ENCODE measurements at places on chromosomes 1 and 21. TPM values are rescaled to one million over a fixed set of nuclear protein-coding genes. Genes with fewer than 3 reads are reported as not detected.

The BARHL2 gene
- not detected for total RNA-seq

The HCN3 gene
- 3.5 TPM for total RNA-seq

The LRRC7 gene
- total RNA-seq, result not detected

The TRIM63 gene
- total RNA-seq, result 0.17 TPM

The RAP1GAP gene
- total RNA-seq, result 6.6 TPM

The OR2G6 gene
- total RNA-seq, result not detected

The NBPF6 gene
- total RNA-seq, result not detected

The RIMKLA gene
- total RNA-seq, result 5.5 TPM

The TIAM1 gene
- 20.0 TPM for total RNA-seq

The SPRR2G gene
- total RNA-seq, result not detected

The S100A16 gene
- 20.4 TPM for total RNA-seq

The SLC44A5 gene
- 11.7 TPM for total RNA-seq

The IBA57 gene
- total RNA-seq, result 10.3 TPM

DNA sequence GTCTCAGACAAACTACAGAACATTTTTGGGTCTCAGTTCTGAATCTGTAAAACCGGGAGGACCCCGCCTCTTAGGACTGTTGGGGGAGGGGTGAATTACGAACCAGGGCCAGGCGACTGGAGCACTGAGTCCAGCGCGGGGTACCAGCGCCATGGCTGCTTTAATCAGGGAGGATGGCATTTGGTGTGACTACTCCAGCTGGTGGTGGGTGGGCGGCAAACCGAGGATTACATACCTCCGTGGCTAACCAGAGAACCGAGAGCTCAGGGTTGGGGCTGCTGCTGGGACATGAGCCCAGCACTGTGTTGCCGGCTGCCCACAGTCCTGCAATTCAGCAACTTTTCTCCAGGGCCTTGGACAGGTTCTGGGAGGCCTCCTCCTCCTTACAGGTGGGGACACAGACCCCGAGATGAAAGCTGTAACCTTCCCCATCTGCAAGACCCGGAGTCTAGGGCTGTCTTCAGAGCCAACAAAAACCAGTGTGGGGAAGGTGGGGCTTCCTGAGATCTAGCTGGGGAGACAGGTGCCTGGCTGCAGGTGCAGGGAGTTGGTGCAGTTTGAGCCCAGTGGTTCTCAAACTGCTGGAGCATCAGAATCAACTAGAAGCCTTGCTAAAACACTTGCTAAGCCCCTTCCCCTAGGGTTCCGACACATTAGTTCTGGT lies 273.5 kb downstream of the FOXD2 start:
- H3K4me3 ChIP-seq, result peak overlapping the region; percentile 63
- peaks cover 97% of the 10 kb centered on the region for H3K27me3 ChIP-seq
- no peaks in the 10 kb centered on the region for H3K36me3 ChIP-seq
- H3K4me1 ChIP-seq, result peaks cover 18% of the 10 kb centered on the region
- DNase-seq, result no peak

- peaks cover 34% of the 10 kb centered on the region for H3K4me1 ChIP-seq
- H3K27me3 ChIP-seq, result no peaks in the 10 kb centered on the region
- H3K27ac ChIP-seq, result peak within 1 kb of the TSS; percentile 93
- peaks cover under 1% of the 10 kb centered on the region for H3K36me3 ChIP-seq
- peak; percentile 87 for DNase-seq
These were observed at the start of gene KIAA0319L for GRCh38 chr1:35557118-35557610. Gene KIAA0319L (minus strand): TSS chr1:35557403. CDS start chr1:35554491, 2,912 bp downstream.

DNA sequence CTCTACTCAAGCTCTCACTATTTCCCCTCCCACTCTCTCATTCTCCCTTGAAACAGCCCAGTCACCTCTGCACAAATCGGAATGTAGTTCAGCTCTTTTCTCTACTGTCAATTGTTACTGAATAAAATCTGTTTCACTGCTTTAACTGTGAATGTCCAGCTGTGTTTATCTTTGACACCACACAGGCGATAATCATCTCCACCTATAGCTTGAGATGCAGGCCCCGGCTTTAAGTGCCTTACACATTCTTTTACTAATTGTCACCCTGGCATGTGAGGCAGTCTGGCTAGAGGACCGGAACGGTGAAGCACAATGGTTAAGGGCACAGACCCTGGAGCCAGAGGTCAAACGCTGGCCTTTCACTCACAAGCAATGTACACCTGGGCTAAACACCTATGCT lies 122.8 kb upstream of the C8B start:
- no peaks in the 10 kb centered on the region for H3K36me3 ChIP-seq
- no peak overlapping the region for H3K27ac ChIP-seq
- no peak for DNase-seq
- H3K4me1 ChIP-seq, result no peaks in the 10 kb centered on the region
- H3K4me3 ChIP-seq, result no peak overlapping the region

- H3K4me3 ChIP-seq, result no peak overlapping the region
- no peaks in the 10 kb centered on the region for H3K27me3 ChIP-seq
- H3K36me3 ChIP-seq, result no peaks in the 10 kb centered on the region
- H3K4me1 ChIP-seq, result peaks cover 16% of the 10 kb centered on the region
- H3K27ac ChIP-seq, result peak overlapping the region; percentile 81
These were observed 29.1 kb downstream of the SKI start for GRCh38 chr1:2257245-2257627.

DNA sequence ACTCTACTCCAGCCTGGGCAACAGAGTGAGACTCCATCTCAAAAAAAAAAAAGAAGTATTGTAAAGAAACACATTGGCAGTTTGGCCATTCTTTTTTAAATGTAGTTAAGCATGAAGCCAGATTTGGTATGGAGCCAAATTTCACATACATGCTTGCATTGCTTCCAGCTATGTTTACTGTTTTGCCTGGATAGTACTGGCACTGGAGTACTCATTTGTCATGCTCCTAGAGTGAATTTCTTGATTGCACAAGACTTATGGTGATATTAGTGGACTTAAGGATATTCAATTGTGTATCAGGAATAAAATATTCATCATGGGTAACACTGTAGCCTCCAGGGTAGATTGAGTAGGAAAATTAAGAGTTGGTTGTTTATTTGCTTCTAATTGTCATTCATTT lies 24.5 kb upstream of the SLC9A1 start:
- no peaks in the 10 kb centered on the region for H3K4me1 ChIP-seq
- DNase-seq, result no peak
- H3K27me3 ChIP-seq, result no peaks in the 10 kb centered on the region
- peaks cover 16% of the 10 kb centered on the region for H3K36me3 ChIP-seq

DNA sequence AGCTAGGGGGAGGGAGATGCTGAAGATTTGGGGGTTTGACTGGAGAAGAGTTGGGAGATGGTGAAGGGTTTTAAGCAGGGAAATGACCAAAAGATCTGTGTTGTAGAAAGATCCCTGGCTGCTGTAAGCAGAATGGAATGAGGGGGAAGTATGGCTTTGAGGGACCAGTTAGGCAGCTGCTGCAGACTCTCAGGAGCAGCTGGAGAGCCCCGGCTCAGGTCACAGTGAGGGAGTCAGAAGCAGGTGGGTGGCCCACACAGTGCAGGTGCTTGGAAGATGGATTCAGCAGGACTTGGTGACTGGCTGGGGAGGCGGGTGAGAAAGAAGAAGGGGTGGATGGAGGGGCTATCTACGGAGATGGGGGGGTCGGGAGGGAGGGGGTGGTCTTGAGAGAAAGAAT lies 35.7 kb downstream of the EDN2 start:
- no peak for DNase-seq
- H3K36me3 ChIP-seq, result no peaks in the 10 kb centered on the region
- no peaks in the 10 kb centered on the region for H3K27me3 ChIP-seq
- no peak overlapping the region for H3K27ac ChIP-seq
- H3K4me1 ChIP-seq, result no peaks in the 10 kb centered on the region

DNA sequence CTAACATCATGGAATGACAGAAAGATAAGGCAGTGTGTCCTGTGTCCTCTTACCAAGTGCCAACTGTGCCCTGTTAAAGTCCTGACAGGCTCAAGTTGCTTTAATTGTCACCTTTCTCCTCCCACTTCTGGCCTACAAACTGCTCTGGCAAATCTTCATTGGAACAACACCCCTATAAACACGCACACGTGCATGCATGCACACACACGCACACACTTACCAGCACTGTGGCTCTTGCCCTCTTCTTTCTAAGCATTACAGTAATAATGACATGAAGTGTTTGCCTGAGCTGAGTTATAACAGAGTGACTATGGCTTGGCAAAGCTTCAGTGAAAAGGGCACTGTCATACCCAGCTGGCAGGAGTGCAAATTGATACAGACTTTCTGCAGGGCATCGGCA lies 82.3 kb upstream of the SYT6 start:
- no peaks in the 10 kb centered on the region for H3K27me3 ChIP-seq
- H3K27ac ChIP-seq, result no peak overlapping the region
- H3K36me3 ChIP-seq, result no peaks in the 10 kb centered on the region
- DNase-seq, result no peak
- peaks cover 4% of the 10 kb centered on the region for H3K4me1 ChIP-seq

GRCh38 chr21:42236693-42237092 lies 17.8 kb downstream of the ABCG1 start:
- peaks cover 19% of the 10 kb centered on the region for H3K4me1 ChIP-seq
- DNase-seq, result no peak
- H3K27me3 ChIP-seq, result peaks cover 31% of the 10 kb centered on the region
- no peak overlapping the region for H3K27ac ChIP-seq
- H3K36me3 ChIP-seq, result no peaks in the 10 kb centered on the region
- no peak overlapping the region for H3K4me3 ChIP-seq

- H3K27me3 ChIP-seq, result no peaks in the 10 kb centered on the region
- peaks cover 7% of the 10 kb centered on the region for H3K36me3 ChIP-seq
- DNase-seq, result peak; percentile 84
- H3K4me3 ChIP-seq, result no peak overlapping the region
- H3K27ac ChIP-seq, result no peak overlapping the region
- no peaks in the 10 kb centered on the region for H3K4me1 ChIP-seq
These were observed 51.4 kb downstream of the KIF21B start for GRCh38 chr1:200971955-200972711.

DNA sequence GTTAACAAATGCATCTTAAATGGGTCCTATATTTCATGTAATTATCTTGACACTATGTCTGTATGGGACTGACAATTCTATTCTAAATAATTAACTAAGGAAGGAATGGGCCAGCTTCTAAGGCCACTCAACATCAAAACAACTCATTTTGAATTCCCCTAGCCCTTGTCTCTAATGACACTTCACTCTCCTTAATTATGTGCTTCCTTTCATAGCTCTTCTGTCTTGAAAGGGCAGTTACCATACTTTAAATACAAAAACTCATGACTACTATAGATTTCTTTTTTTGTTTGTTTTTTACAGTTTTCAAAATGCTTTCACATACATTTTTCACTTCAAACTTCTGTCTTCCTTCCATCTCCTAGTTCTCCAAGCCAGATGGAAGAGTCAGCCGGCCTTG lies 126.1 kb upstream of the CHODL start:
- no peaks in the 10 kb centered on the region for H3K4me1 ChIP-seq
- no peak overlapping the region for H3K4me3 ChIP-seq
- DNase-seq, result no peak
- H3K36me3 ChIP-seq, result no peaks in the 10 kb centered on the region
- H3K27me3 ChIP-seq, result no peaks in the 10 kb centered on the region

- H3K4me1 ChIP-seq, result peaks cover 13% of the 10 kb centered on the region
- no peak overlapping the region for H3K27ac ChIP-seq
- no peak overlapping the region for H3K4me3 ChIP-seq
These were observed 4.5 kb downstream of the CNR2 start for GRCh38 chr1:23908453-23909341.

- no peak overlapping the region for H3K27ac ChIP-seq
- no peak for DNase-seq
- H3K4me1 ChIP-seq, result peaks cover 12% of the 10 kb centered on the region
- H3K27me3 ChIP-seq, result no peaks in the 10 kb centered on the region
- H3K36me3 ChIP-seq, result no peaks in the 10 kb centered on the region
These were observed 10.7 kb upstream of the OR2B11 start for GRCh38 chr1:247468481-247469140.

GRCh38 chr1:23896491-23896890 lies 16.7 kb downstream of the CNR2 start:
- H3K4me1 ChIP-seq, result no peaks in the 10 kb centered on the region
- no peak overlapping the region for H3K27ac ChIP-seq
- peaks cover 12% of the 10 kb centered on the region for H3K27me3 ChIP-seq
- no peaks in the 10 kb centered on the region for H3K36me3 ChIP-seq

GRCh38 chr21:16086121-16086520 lies 356.3 kb downstream of the USP25 start:
- no peak overlapping the region for H3K27ac ChIP-seq
- no peak overlapping the region for H3K4me3 ChIP-seq
- no peaks in the 10 kb centered on the region for H3K27me3 ChIP-seq
- no peak for DNase-seq
- H3K36me3 ChIP-seq, result no peaks in the 10 kb centered on the region
- no peaks in the 10 kb centered on the region for H3K4me1 ChIP-seq

- no peak overlapping the region for H3K27ac ChIP-seq
- H3K36me3 ChIP-seq, result no peaks in the 10 kb centered on the region
- H3K27me3 ChIP-seq, result no peaks in the 10 kb centered on the region
- no peaks in the 10 kb centered on the region for H3K4me1 ChIP-seq
- no peak for DNase-seq
These were observed 13.5 kb upstream of the CHI3L1 start for GRCh38 chr1:203199816-203200571.

GRCh38 chr21:44778094-44778493 lies 23.5 kb downstream of the UBE2G2 start:
- no peak overlapping the region for H3K4me3 ChIP-seq
- H3K27me3 ChIP-seq, result no peaks in the 10 kb centered on the region
- H3K27ac ChIP-seq, result no peak overlapping the region
- no peak for DNase-seq
- peaks cover 29% of the 10 kb centered on the region for H3K36me3 ChIP-seq

GRCh38 chr1:165403835-165404482 lies 41.0 kb downstream of the RXRG start:
- no peak overlapping the region for H3K27ac ChIP-seq
- H3K36me3 ChIP-seq, result no peaks in the 10 kb centered on the region
- no peak overlapping the region for H3K4me3 ChIP-seq
- DNase-seq, result peak; percentile 78
- H3K4me1 ChIP-seq, result no peaks in the 10 kb centered on the region

GRCh38 chr1:110136911-110137310 lies 13.4 kb upstream of the SLC6A17 start:
- no peaks in the 10 kb centered on the region for H3K27me3 ChIP-seq
- H3K4me1 ChIP-seq, result peaks cover 15% of the 10 kb centered on the region
- no peak overlapping the region for H3K27ac ChIP-seq
- peak; percentile 90 for DNase-seq
- peak overlapping the region; percentile 5 for H3K4me3 ChIP-seq

- H3K4me1 ChIP-seq, result peaks cover 67% of the 10 kb centered on the region
- H3K4me3 ChIP-seq, result peak within 1 kb of the TSS; percentile 96
These were observed at the start of gene ARHGEF2 for GRCh38 chr1:155978325-155978972. Gene ARHGEF2 (minus strand): TSS chr1:155978547. CDS start chr1:155978427, 120 bp downstream.

DNA sequence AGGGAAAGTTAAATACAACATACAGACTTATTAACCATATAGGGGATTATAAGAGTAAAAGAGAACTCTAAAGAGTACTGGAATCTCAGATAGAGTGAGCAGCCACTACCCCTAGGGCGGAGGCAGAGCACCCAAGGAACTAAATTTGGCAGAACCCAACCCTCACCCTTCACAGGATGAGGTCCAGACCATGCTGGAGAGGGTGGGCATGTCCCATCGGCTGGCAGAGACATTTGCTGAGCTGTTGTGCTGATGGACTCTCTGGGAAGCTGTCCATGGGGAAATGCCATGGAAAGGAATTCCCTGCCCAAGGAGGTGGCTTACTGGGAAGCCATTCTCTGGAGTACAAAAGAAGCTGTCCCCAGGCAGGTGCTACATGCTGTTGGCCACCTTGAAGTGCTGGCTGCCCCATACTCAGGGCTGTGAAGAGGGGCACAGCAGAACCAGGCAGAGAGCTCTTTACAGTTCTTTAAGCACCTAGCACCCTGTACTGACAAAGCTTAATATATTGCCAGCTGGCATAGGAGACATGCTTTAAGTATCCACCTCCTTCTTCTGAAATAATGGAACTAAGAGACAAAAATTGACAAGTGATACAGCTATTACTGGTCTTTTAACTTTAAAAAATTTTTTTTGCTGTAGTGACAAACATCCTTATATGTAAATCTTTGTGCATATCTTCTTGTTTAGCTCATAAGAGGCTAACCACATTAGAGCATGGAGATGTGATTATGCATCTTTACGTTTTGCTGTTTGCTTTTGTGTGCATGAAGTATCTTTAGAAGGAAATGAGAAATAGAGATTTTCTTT lies 29.6 kb downstream of the TSNAX start:
- no peaks in the 10 kb centered on the region for H3K4me1 ChIP-seq
- H3K27ac ChIP-seq, result no peak overlapping the region
- no peak overlapping the region for H3K4me3 ChIP-seq
